HS-5 (cell line): ENCODE measurements at places on chromosomes 4 and X.

DNA sequence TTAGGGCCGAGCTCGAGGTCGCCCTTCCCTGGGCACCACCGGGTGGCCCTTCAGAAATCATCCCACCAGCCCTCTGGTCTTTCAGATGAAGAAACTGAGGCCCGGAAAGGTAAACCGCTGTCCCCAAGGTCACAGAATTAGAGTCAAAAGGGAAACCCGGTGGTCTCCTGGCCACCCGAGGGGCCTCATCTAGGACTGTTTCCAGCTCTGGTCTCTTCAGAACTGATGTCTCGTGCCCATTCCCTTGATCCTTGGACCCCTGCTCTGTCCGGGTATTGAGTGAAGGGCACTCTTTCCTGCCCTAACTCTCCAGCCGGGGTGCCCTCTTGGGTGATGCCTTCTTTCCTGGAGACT, 841 bp downstream of the HTRA3 start:
- DNase-seq = no peak

- DNase-seq = no peak
Measured at GRCh38 chr4:113537628-113538027, 223.9 kb downstream of the CAMK2D start.

DNA sequence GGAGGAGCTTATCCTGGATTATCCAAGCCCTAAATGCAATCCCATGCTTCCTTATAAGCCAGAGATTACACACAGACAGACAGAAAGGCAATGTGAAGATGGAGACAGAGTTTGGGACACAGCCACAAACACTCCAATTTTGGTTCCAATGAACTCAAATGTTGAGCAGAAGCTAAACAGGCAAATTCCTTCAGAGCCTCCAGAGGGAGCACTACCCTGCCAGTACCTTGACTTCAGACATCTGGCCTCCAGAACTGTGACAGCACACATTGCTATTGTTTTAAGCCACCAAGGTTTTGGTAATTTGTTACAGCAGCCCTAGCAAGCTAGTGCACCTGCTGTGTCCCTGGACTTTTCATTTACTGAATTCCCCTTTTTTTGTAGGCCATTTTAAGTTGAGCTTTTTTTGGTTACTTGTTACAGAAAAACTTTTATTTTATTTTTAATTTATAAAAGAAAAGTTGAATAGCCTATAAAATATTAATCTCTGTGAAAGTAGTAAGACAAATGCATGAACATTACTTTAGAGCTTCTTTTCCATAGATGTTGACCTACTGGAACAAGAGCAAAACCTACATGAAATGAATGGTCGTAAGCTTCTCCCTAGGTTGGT, 33.4 kb upstream of the SRD5A3 start:
- DNase-seq = no peak

- no peak for DNase-seq
Measured at GRCh38 chr4:95439896-95440295, 108.9 kb downstream of the UNC5C start.

DNA sequence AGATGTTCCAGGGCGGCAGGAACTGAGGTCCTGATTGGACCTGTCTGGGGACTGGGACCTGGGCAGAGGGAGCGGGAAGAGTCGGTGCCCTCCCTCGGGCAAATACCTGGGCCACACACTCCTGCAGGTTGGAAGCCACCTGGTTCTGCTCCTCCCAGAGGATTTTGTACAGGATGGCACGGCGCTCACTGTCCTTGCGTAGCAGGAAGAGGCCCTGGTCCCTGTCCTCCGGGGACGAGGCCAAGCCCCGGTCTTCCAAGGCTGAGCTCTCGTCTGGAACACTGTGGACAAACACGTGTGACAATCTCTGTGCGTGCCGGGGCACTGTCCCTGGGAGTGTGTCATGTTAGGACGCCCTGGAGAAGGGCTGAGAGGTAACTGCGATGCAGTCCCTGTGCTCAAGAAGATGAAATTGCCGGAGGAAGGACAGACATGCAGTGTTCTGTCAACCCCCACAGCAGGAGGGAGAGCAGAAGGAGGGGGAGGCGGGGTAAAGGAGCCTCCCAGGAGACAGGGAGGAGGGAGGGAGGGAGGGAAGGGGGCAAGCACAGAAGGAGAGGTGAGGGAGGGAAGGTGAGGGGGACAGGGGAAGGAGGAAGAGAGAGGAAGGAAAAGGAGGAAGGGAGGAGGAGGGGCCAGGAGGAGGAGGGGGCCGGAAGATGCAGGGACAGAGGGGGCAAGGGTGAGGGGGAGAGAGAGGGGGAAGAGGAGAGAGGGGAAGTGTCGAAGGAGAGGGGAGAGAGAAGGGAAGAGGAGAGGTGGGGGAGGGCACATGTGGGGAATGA, 29.0 kb downstream of the PDHA1 start:
- DNase-seq = no peak

DNA sequence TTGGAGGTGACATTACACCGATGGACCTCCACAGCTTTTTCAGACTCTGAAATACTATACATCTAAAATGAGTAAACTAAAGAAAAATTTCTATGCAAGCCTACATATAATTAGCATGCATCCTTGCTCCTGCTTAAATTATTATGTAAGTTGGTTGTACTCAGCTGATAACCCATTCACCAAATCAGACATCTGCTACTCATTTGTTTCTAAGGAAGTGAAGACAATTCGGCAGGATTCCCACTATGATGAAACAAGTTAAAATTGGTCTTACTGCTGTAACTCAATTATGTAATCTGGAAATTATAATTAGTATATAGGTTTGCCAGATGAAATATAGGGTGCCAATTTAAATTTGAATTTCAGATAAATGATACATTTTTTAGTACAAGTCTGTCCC, 59.5 kb upstream of the FGF13 start:
- DNase-seq = no peak

DNA sequence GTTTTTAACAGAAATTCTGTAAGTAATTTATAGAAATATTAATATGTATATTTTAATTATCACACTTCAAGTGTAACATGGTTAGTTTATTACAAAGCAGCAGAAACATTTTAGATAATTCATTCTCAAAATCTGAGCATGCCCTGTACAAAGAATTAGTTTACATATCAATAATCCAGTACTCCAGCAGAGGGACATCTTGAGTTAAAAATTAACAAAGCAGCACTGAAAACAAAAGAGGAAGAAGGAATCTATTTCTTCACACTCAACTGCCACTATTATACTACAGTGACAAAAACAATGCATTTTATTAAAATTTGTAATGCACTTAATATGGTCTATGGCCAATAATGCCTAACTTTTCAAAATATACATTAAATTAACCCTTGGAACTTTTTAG, 179.1 kb upstream of the KLHL4 start:
- peak; percentile 0 for DNase-seq

DNA sequence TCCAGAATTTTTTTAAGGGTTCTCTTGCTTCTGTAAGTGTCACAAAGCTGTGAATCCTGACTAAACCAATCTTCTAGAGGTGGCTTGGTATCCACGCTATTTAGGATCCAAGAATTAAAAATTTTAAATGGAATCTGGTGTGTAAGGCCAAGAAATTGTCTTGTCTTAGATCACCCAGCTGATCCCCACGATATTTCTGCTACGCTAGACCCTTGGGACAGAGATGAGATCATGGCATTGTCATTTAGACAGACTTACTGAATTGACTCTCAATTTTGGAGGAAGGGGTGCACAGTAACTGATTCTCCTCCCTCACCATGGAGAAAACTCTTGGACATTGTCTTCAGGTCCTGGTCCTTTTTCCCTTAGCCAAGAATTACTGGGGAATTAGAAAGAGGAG, 5.7 kb downstream of the GPRIN3 start:
- DNase-seq = no peak

- no peak for DNase-seq
Measured at GRCh38 chr4:36039026-36039425, 205.3 kb downstream of the ARAP2 start.

DNA sequence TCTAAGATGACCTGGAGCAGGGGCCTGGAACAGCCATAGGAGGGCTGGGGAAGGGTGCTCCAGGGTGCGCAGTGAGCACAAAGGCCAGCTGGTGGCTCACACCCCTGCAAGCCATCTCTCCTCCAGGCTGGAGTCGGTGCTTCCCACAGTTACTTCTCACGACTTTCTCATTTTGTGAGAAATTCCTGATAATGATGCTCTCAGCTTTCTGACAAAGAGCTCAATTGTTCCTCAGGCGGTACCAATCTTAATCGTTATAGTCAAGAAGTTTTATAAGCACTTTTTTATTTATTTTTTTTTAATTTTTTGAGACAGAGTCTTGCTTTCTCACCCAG, 11.7 kb upstream of the WFS1 start:
- no peak for DNase-seq

- DNase-seq = no peak
Measured at GRCh38 chr4:56762484-56763250, 58.8 kb downstream of the SPINK2 start.

- DNase-seq = no peak
Measured at GRCh38 chrX:40009462-40009851, 88.3 kb downstream of the BCOR start.

DNA sequence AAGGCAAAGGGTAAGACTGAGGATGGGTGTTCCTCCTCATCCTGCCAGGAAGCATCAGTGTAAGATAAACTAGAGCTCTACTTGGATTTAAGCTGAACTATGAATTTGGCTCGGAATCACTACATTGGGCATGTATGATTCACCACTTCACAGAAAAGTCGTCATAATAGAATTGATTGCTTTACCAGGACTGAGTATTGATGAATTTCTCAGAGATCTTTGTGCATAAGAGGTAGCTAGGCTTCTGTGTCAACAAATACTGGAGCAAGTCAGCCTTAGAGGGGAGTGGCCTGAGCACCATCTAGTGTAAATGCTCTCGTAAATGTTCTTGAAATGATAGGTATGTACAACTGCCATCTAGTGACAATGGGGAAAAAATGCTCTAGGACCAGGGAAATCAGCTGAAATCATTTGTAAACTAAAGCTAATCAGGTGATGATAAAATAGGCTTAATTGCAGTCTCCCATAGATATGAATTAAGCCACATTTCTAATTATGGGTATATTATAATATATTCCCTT, 309.5 kb upstream of the FMR1 start:
- no peak for DNase-seq

- DNase-seq = no peak
Measured at GRCh38 chr4:56840559-56840958, 19.1 kb upstream of the SPINK2 start.

GRCh38 chrX:117376460-117376859, 740.1 kb downstream of the KLHL13 start:
- no peak for DNase-seq

GRCh38 chr4:124947622-124948265, 235.2 kb upstream of the ANKRD50 start:
- no peak for DNase-seq

GRCh38 chrX:9907645-9908387, 59.3 kb upstream of the CLDN34 start:
- DNase-seq = peak; percentile 57

DNA sequence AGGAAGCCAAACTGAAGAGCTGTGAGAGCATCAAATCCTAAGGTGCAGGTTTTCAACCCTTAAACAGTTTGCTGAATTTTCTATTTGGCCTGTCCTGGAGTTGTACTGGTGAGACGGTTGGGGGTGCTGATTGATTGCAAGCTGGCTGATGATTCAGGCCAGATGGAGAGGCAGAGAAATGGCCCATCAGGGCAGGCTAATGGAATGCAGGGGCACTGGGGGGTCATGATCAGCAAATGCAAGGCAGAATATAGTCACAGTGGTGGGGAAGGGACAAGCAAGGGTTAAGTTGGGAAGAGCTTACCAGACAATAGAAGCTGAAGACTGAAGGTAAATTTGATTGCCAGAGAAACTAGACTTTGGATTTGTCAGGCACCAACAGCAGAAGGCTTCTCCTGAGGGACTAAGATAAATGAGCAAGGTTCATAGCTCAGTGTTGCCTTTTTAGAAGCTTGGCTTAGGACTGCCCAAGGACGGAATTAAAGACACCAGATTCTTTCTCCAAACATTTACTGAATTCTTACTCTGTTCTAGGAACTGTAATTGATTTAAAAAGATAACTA, 4.3 kb upstream of the AADAT start:
- DNase-seq = no peak

DNA sequence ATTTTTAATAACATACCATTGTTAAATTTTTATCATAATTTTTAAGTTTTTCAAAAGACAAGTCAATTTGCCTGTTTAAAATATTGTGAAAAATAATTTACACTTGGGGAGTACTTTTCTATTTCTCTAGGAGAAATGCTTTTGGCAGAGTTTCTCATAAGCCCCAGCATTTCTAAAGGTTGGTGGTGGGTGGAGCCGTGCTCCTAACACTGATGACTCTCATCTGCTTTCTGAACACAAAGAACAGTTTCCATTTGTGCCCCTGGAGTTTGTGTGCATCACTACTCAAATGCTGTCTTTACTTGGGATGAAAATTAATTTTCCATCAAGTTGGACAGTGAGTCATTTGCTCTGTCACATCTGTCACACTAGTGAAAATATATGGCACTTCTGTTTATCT, 57.6 kb downstream of the TNIP2 start:
- no peak for DNase-seq

GRCh38 chrX:418927-419729, 32.4 kb upstream of the PPP2R3B start:
- no peak for DNase-seq

DNA sequence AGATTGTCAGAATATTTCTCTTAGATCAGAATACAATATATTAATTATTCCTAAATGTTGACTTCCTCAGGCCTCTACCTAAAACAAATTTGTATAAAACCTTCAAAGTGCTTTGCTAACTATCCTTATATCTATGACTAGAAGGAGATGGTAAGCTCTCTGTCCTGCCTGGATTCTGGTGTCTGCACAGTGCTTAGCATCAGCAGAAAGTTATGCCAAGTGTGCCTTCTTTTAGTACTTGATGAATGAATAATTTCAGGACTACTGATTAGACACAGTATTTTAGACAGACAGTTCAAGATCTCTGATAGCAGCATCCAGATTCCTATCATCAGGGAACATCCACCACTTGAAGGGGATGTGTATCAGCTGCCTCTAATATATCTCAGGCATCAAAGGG, 242.4 kb upstream of the TLL1 start:
- no peak for DNase-seq

DNA sequence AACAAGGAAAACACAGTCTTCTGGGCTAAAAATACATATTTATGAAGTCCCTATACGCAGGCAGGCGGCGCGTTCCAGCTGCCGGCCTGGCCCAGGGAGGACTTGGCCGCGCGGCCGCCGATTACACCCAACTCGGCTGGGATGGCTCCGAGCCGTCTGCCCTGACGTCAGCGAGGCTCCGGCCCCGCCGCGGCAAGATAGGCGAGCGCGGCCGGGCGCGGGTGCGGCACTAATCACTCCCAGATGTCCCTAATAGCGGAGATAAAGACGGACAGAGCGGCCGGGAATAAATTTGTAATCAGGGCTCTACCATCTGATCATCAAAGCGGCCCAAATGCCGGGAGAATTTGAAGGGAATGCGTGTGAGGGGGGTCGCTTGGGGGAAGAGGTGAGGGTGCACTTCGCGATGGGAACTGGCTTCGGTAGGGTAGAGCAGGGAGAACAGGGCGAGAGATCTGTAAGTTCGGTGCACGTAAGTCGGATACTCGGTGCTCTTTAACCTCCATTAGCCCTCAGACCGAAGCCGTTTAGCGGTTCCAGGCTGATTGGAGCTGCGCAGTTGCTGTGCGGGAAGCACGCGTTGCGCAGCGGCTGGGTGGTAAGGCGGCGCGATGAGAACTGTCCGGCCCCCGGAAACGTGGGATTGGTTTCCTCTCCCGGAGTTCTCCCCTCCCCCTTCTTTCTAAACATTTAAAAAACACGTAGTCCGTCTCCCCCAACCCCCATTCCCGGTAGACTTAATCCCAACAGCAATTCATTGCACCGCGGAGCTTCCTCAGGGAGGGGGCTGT, 7.7 kb downstream of the HAND2 start:
- DNase-seq = no peak
